ENCODE measurements at places on chromosomes 16 and 17.

DNA sequence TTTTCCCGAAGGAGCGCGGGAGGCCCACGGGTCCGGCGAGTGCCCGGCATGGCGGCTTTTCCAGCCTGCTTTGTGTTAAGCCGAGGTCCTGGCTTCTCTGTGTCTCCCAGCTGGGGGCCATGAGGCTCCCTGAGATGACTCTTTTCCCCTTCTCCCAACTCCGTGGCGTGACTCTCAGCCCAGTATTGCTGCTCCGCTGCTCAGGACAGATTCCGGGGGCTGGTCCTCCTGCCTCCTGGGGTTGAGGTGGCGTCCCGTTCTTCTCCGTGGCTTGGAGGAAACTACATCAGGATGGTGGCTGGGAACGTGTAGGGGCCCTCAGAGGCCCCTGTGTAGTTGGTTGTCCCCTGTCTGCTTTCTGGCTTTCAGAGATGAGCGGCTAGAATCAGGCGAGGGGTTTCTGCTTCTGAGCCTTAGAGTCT, 951 bp downstream of the GPS1 start:
- DNase-seq = no peak

DNA sequence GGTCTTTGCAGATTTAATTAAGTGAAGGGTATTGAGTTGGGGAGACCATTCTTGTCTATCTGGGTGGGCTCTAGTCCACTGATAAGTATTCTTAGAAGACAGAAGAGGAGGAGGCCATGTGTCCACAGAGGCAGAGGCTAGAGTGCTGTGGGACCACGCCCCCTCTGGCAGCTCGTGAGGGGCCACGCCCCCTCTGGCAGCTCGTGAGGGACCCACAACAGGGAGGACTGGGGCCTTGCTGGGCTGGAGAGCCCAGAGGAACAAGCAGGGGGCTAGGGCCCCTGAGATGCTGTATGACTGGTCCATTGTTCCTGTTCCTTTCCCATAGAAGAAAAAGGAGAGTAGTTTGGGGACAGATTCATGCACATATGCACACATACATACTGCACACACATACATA, 106.8 kb downstream of the METRNL start:
- DNase-seq = no peak

- DNase-seq = no peak
These were observed 128.1 kb upstream of the CCL2 start for GRCh38 chr17:34126965-34127364.

GRCh38 chr17:20263595-20263994, 203.7 kb downstream of the LGALS9B start:
- no peak for DNase-seq

DNA sequence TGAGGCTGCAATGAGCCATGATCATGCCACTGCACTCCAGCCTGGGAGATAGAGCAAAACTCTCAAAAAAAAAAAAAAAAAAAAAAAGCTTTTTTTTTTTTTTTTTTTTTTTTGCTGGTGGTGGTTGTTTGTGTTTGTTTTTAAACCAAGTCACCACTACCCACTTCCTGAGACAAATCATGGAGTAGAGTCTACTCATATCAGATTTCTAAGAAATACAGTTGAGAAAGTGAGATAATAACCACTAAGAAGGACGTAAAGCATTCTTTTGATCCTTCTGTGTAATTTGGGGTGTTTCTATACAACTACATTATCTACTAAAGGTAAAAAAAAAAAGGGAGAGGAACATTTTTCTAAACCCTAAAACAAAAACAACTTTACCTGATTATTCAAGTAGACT, 38.0 kb downstream of the AXIN2 start:
- DNase-seq = no peak

- DNase-seq = no peak
These were observed 112.6 kb downstream of the ENGASE start for GRCh38 chr17:79187186-79187585.

DNA sequence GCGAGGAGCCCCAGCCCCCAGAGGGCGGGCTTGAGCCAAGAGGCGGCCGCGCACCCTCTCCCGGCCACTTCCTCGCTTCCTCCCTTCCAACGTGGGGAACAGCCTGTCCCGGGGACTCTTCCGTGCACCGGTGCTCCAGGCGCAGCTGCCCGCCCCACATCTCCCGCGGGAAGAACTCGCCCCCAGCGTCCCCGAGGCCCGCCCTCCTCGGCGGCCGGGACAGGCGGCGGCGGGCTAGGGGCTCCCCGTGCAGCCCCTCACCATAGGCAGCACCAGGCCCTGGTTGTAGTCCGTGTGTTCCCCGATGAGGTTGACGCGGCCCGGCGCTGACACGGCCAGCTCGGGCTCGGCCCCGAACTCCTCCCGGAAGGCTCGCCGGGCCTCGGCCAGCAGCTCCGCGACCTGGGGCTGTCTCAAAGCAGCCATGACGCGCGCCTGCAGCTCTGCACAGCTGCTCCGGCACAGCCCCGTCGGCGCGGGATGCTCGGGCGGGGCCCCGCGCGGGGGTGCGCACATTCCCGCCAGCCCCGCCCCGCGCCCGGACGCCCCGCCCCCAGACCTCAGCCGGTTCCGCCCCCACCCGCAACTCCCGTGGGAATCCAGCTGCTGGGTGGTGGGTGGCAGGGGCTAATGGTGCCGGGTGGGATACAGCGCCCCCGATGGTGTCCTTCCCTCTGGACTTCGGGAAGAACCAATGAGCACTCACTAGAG, at the start of gene GALK1:
Gene GALK1 (minus strand): TSS at position 482 of the 711 bp plus-strand sequence. CDS start 56 bp downstream, at position 426.
- no peak for DNase-seq

GRCh38 chr16:86806838-86807351, 228.5 kb downstream of the FOXL1 start:
- DNase-seq = no peak

DNA sequence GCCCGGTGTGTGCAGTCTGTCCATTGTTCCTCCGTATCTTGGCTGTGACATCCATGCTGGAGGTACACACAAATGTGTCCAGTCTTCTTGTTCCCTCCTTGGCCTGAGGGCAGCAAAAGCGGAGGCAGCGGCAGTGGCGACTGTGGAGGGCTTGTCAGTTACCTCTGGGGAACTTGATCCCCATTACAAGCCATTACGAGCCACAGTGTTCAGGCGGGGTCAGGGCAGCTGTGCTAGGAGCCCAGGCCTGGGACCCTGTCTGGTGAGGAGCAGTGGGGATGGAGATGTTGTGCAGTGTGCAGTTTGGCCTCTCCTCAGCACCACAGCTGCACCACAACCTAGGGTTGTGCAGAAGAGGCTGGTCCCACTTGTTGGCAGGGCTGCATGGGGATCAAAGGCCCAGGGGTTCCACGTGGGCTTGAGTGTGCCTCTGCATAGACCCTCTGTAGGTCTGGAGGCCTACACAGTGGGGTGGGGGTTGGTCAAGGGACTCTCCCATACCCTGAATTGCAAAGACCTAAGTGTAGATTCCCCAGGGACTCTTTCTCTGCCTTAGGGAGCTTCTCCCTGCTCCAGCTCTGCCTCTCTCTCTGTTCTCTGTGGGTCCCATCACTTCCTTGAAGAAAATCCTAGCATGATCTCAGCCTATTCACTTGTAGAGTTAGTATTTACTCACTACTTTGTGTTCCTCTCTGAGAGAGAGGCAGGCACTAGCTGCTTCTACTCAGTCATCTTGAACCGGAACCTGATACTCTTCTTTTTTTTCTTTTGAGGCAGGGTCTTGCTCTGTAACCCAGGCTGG, 58.8 kb downstream of the SLFN11 start:
- DNase-seq = no peak

DNA sequence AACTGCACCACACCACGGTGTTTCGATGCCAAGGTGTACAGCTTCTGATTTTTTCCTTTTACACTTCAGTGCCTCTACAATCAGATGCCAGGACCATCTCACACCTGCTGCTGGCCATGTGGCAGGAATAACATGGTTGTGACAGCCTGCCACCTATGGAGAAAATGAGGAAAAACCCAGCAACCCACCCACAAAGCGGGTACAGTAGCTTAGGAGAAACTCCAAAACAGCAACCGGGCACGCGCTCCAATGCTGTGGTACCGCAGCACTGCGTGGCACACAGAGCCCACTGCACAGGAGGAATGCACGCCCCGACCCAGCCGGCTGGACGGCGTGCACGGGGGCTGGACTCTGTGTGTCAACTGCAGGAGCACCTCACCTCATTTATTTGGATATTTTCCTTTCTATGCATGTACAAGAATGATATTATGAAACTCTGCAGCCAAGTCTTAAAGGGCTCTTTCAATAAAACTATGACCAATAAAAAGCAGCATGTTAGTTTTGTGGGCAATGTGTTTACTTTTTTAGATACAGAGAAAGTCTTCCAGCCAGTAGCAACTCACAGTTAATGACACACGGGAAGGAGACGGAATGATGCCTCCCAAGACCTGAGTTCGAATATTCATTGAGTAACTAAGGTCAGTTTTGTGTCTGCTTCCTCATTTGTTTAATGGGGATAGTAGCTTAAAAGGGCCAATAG, 45.9 kb downstream of the MAP1LC3B start:
- DNase-seq = no peak

DNA sequence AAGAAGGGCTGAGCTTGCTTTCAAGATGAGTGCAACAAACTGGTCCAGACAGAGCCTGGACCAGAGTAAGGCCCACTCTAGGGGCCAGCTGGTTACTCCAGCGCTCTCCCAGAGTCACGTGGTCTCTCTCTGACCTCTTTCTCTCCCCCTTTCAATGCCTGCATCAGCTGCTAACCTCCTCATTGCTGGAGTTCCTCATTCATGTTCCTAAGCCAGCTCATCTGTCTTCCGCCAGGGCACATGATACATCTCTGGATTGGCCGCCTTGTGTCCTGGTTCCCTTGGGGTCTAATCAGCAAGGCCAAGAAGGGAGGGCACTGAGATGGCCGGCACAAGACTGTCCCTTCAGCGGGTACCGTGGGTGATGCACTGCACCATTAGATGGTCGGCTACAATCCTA, 26.9 kb upstream of the ZFP90 start:
- no peak for DNase-seq

DNA sequence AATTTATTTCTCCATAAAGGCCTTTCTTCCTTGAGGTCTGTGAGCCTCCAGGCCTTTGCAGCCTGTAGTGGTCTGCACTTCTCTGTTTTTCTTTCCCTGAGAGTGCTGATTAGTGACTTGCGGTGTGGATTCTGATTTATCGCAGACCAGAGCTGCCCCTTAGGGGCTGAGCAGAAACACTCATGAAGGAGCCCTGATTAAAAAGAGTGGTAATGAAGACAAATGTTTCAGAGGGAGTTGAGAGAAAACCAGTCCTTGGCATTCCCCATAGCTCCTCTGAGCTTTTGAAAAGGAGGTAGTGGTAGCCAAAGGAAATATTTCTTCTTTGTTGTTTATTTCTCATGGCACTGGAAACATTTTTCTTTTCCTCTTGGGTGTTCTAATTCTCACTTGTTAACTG, 268.1 kb upstream of the TBX2 start:
- no peak for DNase-seq

GRCh38 chr17:50558941-50559614, 1.4 kb upstream of the CACNA1G start:
- no peak for DNase-seq

- no peak for DNase-seq
These were observed 12.8 kb downstream of the GOSR2 start for GRCh38 chr17:46935658-46936266.

DNA sequence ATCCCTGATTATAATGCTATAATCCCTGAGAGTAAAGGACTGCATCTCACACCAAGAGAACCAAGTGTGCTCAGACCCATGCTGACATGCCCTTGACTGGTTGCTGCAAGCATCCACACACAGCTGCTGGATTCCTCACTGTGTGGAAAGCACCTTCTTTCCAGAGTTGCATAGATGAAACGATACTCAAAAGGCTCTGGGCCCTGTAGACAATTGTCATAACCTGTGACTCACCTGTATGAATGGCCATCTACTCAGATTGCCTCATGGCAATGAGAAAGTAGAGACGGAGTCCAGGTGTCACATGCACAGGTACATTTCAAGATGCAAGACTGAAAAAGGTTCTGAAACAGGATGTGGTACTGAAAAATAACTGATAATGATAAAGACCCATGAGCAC, 58.1 kb downstream of the MPHOSPH6 start:
- DNase-seq = no peak

GRCh38 chr17:58985971-58986370, 120.7 kb downstream of the TRIM37 start:
- no peak for DNase-seq

DNA sequence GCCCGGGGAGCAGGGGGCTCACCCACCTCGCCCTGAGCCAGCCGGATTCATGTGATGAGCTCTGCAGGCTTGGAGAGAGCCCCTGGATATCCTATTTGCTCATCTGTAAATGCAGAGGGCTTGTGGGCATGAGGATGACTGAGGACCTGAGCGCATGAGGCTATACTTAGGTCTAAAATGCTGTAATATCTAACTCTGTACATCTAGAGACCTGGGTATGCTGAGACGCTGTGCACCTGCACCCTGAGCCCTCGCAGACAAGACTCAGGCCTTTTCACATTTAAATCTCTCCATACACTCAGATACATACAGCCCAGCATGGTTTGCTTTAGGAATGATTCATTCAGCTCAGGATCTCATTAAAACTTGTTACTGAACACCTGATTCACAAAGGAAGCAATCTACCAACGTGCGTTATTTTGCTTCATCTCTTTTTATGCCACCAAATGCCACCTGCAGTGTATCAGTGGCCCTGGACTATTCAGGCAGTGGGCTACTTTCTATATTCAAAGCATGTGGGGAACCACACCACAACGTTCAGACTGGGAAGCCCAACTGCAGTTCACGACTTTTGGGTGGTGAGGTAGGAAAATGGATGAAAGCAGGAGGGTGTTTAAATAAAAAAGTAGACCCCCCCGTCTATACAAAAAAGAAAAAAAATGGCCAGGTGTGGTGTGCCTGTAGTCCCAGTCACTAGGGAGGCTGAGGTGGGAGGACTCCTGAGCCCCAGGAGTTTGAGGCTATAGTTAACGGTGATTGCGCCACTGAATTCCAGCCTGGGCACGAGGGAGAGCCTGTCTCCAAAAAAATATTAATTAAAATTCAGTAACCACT, 12.0 kb downstream of the USP7 start:
- DNase-seq = no peak

DNA sequence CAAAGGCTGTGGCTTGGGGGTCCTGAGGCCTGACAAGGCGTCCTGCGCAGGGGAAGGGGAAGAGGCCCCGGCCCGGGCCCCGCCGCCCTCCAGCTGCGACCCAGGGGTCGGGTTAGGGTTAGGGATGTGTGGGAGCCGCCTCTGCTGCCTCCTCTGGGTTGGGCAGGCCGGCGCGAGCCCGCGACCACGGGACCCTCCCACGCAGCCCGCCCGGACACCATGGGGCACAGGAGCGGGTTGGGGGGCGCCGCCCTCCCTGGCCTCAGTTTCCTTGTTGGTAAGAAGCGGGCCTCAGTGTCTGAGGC, 386 bp downstream of the CIAO3 start:
- no peak for DNase-seq

DNA sequence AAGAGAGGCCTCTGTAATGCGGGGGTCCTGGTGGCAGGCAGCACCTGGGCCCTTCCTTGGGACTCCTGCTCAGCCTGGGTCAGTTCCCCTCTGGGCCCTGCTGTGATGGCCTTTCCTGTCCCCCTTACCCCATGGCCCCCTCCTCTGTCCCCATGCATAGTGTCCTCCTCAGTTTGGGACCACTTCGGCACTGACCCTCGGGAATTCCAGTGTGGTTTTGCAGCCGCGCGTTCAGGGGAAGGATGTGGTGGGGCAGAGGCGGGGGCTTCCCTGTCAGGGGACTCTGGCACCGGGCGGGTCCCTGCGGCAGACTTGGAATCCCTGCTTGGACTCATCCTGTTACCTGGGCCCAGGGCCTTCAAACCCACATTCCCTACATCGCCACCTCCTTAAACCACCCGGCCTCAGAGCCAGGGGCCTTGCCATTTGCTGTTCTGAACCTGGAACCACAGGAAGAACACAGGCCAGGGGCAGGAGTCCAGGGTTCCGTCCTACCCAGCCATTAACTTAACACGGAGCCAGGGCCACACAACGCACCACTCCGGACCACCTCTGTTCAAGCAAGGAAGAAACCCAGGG, 31.4 kb upstream of the EIF1 start:
- no peak for DNase-seq
